Stimulated activated CD4-positive, alpha-beta T cell treated with anti-CD3 and anti-CD28 coated beads, TNF-alpha, amount 100 ng/mL, for 1 hour (primary cell): ENCODE measurements at places on chromosomes 7 and 10.

- DNase-seq = no peak
Measured at GRCh38 chr7:30028749-30029635, 780 bp downstream of the PLEKHA8 start.

- no peak for DNase-seq
Measured at GRCh38 chr10:112335868-112336265, 38.0 kb upstream of the ACSL5 start.

DNA sequence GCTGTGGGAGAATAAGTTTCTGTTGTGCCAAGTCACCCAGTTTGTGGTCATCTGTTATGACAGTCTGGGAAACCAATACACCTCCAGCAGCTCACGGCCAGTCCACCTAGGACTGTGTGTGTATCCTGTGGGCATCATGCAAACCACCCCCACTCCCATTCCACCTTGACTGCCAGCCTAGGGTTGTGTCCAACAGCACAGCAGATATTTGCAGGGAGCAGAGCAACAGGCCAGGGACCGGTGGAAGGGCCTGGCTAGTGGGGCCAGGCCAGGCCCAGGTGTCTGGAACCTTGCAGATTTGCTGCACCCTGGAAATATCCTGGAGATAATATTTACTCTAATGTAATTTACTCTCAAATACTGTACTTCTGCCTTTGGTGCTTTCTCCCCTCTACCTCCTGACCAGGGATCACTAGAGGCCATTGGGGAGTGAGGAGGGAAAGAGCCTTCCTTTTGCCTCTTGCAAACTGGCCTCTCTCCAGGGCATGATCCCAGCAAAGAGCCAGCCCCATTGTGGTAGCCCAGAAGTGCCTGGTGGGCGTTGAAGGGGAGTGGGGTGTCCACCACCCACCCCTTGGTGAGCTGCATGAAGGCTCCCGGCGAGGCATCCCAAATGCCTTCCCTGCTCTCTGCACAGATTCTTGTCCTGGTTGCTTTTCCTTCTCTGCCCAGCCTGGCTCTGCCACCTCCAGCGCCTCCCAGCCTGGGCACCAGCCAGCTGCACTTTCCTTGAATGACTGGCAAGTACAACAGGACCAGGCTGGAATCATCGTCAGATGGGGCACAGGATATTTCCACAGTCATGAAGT, 15.2 kb upstream of the TPST1 start:
- DNase-seq = no peak

DNA sequence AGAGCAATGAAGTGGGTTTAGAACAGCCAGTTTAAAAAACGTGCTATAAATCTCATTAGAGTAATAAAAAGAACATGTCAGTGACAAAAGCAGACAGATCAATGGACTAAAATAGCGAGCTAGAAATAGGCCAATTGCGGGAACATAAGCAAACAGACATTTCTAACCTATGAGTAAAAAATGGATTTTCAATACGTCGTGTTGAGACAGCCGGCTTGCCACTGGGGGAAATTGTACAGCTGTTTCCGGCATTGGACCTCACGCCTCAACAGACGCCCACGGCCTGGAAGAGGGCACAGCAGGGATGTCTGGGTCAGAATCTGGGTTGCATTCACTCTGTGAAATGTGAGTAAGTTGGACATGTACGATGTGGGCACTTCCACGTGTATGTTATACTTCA, 92.9 kb downstream of the SVOPL start:
- DNase-seq = no peak

- no peak for DNase-seq
Measured at GRCh38 chr10:130427216-130427722, 291.1 kb downstream of the GLRX3 start.

GRCh38 chr7:96973986-96974385, 31.4 kb upstream of the DLX6 start:
- no peak for DNase-seq

DNA sequence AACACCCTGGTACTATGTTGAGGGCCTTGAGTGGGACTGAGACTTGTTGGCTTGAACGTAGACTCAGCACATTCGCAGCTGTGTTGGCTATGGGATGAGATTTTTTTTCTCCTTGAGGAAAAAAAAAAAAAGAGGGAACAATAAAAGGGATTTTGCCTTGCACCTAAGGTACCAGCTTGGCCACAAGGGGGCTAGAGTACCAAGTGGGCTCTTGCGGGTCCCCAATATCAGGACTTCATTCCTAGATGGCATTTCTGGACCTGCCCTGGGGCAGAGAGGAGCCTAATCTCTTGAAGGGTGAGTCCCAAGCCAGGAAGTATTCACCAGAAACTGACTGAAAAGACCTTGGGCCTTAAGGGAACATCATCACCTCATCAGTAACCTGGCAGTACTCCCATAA, 1083.6 kb upstream of the PHF14 start:
- no peak for DNase-seq

GRCh38 chr7:112001091-112001826, 204.9 kb downstream of the DOCK4 start:
- no peak for DNase-seq

DNA sequence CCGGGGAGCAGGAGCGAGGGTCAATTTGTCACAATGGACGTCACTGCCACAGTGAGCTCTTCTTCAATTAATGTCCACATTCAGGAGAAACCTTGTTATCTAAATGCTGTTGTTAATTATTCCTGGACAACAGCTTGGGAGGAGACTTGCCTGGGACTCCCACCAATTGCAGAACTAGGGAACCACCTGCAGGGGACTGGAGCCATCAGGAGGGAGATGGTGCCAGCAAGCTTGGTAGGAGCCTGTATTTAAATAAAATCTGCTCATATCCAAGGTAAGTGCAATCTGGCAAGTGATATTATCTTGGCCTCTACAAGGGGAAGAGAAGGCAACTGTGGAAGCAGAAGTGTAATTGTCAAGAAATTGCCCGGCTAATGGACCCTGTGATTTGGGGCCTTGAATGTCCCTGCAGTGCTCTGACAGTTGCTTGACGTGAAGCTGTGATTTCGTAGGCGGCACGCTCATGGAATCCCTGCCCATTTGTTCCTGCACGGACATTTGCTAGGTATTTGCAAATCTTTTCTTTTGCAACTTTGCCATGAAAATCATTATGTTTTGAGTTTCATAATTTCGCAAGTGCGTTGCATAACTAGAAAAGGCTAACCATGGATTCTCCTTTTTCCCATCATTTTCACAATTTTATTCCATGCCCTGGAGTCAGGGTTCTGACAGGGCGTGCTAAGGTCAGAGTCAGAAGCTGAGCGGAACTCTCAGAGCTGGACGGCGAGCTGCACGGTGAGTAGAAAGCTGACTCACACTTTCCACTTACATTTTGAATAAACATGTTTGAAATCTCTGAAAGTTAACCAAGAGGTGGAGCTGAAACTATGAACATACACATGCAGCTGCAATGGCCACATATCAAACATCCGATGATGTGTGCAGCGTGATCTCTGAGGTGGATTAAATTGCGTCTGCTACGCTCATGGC, 84.9 kb upstream of the TCERG1L start:
- DNase-seq = no peak

GRCh38 chr10:129917936-129918335, 46.1 kb downstream of the EBF3 start:
- DNase-seq = no peak

DNA sequence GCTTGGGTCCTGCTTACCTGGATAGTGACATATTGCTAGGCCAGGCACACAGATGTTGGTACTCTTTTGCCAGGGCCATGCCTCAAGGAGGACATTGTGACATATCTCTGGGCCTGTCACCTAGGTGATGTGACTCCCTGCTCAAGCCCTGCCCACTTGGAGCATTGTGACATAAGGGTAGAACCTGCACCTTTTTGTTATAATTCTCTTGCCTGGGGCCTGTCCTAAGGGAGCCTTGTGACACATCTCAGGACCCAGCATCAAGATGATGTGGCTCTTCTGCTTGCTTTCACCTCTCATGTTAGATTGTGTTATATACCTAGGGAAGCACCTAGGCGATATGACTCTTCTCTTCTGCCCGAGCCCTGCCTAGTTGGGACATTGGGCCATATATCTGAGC, 57.4 kb downstream of the ZNF736 start:
- no peak for DNase-seq

- DNase-seq = no peak
Measured at GRCh38 chr7:129435414-129435829, 1.2 kb downstream of the STRIP2 start.

DNA sequence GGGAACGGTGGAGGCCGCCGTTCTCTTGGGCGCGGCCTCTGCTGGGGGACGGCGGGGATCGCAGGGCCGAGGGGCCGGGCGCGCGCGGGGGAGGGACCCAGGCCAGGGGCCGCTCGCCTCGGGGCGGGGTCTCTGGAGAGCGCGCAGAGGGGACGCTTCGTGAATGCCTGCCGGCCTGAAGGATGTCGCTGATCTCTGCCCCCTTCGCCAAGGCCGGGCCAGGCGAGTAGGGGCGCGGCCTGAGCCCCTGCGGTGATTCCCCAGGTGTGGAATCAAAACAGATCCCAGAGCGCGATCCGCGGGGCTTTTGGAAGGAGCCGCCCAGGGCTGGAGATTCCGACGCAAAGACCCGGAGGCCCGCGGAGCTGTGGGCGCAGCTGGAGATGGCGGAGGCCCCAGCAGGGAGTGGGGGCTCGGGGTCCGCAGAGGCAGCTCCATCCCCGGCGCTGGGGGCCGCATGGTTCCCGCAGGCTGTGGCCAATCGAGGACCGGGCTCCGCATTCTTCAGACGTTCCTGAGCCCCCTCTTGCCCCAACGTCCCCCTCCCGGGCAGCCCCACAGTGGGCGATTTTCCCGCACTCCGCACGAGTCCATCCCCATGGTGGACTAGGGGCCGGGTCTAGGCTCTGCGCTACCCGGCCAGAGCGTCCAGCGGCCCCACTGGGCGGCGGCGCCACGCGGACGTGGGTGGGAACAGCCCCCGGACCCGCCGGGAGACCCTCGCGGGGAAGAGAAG, 166.0 kb downstream of the ACTR3B start:
- no peak for DNase-seq

- no peak for DNase-seq
Measured at GRCh38 chr10:133458710-133459453, 5.1 kb downstream of the SCART1 start.

- DNase-seq = no peak
Measured at GRCh38 chr10:5906651-5907050, 16.6 kb downstream of the FBH1 start.

- no peak for DNase-seq
Measured at GRCh38 chr7:8938044-8938805, 504.8 kb downstream of the NXPH1 start.

- DNase-seq = peak; percentile 8
Measured at GRCh38 chr7:101816595-101817470, 593 bp upstream of the CUX1 start.

DNA sequence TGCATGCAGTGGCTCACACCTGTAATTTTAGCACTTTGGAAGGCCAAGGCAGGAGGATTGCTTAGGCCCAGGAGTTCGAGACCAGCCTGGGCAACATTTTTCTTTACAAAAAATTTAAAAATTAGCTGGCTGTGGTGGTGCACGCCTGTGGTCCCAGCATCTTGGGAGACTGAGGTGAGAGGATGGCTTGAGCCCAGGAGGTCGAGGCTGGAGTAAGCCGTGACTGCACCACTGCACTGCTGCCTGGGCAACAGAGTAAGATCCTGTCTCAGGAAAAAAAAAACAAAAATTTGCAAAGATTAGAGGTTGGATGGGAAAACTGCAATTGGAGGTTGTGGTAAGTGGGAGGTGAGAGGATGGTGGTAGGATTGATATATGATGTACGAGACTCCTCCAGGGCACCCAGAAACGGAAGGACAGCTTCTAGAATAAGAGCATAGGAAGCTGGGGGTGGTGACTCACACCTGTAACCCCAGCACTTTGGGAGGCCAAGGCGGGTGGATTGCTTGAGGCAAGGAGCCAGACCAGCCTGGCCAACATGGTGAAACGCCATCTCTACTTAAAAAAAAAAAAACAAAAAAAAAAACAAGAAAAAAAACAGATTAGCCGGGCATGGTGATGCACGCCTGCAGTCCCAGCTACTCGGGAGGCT, 19.1 kb upstream of the PARP12 start:
- DNase-seq = no peak

- DNase-seq = no peak
Measured at GRCh38 chr7:50973814-50974213, 191.1 kb upstream of the GRB10 start.

GRCh38 chr10:75431180-75432111, at the start of gene LRMDA:
Gene LRMDA (plus strand): TSS chr10:75431624.
- DNase-seq = no peak

DNA sequence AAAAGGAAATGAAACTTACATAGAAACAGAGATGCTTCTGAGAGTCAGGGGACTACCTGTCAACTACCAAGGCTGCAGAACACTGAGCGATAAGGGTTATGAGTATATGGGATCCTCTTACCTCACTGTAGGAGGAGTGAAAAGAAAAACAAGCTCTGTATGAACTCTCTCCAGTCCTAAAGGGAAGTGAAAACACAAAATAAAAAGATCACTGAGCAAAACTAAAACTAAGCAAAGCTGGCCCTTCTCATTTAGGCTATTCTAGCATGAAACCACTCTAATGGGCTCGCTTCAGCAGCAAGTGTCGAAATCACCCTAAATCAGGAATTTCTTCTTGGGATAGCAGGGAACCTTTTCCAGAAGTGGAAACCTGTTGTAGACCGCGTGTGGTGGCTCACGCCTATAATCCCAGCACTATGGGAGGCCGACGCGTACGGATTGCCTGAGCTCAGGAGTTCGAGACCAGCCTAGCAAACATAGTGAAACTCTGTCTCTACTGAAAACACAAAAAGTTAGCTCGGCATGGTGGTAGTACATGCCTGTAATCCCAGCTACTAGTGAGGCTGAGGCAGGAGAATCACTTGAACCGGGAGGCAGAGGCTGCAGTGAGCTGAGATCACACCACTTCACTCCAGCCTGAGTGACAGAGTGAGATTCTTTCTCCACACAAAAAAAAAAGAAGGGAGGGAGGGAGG, 27.0 kb downstream of the DCLRE1C start:
- no peak for DNase-seq
